ENCODE measurements at places on chromosomes 1 and 21. TPM values are rescaled to one million over a fixed set of nuclear protein-coding genes. Genes with fewer than 3 reads are reported as not detected.

DNA sequence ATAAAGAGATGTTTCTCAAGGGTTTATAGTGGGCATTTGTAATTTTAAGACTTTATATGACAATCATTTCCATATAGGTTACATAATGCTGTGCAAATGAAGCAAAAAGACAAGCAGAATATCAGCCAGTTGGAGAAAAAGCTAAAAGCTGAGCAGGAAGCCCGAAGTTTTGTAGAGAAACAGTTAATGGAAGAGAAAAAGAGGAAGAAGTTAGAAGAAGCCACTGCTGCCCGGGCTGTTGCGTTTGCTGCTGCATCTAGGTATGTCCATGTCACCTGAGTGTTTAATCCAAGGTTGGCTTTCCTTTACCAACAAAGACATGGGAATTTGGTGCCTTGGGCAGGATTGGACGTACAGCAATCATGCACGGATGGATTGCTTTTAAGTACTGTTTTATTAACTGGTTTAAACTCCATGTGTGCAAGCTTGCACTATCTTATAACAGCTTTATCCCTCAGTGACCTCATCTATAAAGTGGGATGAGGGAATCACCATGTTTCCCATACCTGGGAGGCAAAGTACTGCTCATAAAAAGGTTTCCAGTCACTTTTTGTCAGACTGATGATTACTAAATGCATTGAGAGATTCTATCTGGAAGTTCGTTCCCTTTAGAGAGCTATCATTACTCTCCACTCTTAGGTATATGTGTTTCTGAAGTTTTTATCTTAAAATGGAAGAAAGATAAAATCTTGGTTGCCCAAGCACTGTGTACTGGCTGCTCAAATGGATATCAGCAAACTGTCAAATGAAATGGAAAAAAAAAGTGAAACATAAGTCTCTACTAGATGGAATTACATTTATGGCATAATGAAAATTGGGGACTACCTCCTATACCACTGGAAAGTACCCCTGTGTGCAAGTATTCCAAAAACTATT, 55.1 kb downstream of the MACO1 start:
- peaks cover 34% of the 10 kb centered on the region for H3K36me3 ChIP-seq
- H3K27me3 ChIP-seq = no peaks in the 10 kb centered on the region
- H3K27ac ChIP-seq = no peak overlapping the region
- DNase-seq = no peak
- H3K4me1 ChIP-seq = peaks cover 5% of the 10 kb centered on the region
- no peak overlapping the region for H3K4me3 ChIP-seq

- DNase-seq = peak; percentile 65
- peak overlapping the region; percentile 72 for H3K4me3 ChIP-seq
- H3K27ac ChIP-seq = peak overlapping the region; percentile 47
- peaks cover 72% of the 10 kb centered on the region for H3K4me1 ChIP-seq
These were observed 31.4 kb upstream of the WASF2 start for GRCh38 chr1:27521336-27521831.

GRCh38 chr1:233480198-233480597, 133.7 kb upstream of the KCNK1 start:
- H3K4me3 ChIP-seq = no peak overlapping the region
- H3K27me3 ChIP-seq = no peaks in the 10 kb centered on the region
- H3K27ac ChIP-seq = no peak overlapping the region
- no peaks in the 10 kb centered on the region for H3K4me1 ChIP-seq
- DNase-seq = no peak

The C1orf210 gene
- not detected for total RNA-seq

- no peak overlapping the region for H3K27ac ChIP-seq
- no peaks in the 10 kb centered on the region for H3K4me1 ChIP-seq
- no peak overlapping the region for H3K4me3 ChIP-seq
- H3K27me3 ChIP-seq = no peaks in the 10 kb centered on the region
These were observed 57.5 kb downstream of the CASQ2 start for GRCh38 chr1:115710859-115711624.

DNA sequence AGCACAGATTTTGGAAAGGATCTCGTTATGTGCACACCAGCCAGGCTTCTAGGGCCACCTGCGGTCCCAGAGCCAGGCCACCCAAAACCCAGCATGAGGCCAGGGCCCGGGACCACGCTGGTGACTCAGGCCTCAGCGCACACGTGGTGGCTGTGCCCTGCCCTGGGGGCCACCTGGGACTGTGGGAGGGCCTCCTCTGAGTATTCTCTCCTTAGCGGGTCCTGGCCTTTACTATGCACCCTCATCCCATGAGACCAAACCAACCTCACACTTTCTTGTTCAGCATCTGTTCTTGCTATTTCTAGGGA, 9.9 kb downstream of the WNT9A start:
- DNase-seq = no peak
- H3K27ac ChIP-seq = no peak overlapping the region
- no peaks in the 10 kb centered on the region for H3K4me1 ChIP-seq
- no peaks in the 10 kb centered on the region for H3K27me3 ChIP-seq
- no peaks in the 10 kb centered on the region for H3K36me3 ChIP-seq
- H3K4me3 ChIP-seq = no peak overlapping the region

The OR6K2 gene
- total RNA-seq = not detected

DNA sequence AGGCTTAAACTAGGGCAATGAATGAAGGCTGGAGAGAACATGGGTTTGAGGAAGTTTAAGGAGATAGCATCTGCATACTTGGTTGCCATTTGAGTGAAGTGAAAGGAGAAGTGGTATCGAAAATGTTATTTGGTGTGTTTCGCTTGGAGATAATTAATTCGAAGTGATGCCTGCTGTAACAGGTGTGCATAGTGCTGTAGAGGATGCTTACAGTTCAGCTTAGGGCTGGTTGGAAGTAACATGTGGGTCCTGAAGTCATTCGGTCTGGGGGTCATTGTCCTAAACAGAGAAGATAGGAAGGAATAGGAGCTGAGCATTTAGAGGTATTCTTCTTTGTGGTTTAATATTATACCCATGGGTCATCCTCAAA, 301 bp upstream of the NUDT17 start:
- peak overlapping the region; percentile 75 for H3K4me3 ChIP-seq
- H3K36me3 ChIP-seq = peaks cover 17% of the 10 kb centered on the region
- no peak overlapping the region for H3K27ac ChIP-seq
- DNase-seq = no peak
- peaks cover 10% of the 10 kb centered on the region for H3K4me1 ChIP-seq
- no peaks in the 10 kb centered on the region for H3K27me3 ChIP-seq

DNA sequence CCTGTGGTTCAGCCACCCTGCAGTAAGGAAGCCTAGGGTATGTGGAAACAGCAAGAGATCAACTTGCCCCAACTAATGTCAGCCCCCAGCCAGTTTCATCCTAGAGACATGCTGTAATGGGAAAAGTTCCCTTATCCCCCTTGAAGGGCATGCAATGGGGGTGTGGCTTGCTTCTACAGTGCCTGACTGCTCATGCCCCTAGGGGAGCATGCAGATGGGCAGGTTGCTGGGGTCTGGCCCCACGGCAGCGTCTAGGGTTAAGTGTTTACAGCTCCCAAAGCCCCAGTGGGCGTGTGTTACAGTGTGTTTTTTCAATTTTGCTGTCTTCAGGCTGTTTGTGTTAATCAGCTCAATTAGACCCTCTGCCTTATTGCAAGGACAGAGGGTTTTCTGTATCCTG, 1105.9 kb downstream of the AMY1C start:
- no peak for DNase-seq
- H3K27me3 ChIP-seq = no peaks in the 10 kb centered on the region
- H3K4me3 ChIP-seq = no peak overlapping the region

The ERG gene
- total RNA-seq = not detected

DNA sequence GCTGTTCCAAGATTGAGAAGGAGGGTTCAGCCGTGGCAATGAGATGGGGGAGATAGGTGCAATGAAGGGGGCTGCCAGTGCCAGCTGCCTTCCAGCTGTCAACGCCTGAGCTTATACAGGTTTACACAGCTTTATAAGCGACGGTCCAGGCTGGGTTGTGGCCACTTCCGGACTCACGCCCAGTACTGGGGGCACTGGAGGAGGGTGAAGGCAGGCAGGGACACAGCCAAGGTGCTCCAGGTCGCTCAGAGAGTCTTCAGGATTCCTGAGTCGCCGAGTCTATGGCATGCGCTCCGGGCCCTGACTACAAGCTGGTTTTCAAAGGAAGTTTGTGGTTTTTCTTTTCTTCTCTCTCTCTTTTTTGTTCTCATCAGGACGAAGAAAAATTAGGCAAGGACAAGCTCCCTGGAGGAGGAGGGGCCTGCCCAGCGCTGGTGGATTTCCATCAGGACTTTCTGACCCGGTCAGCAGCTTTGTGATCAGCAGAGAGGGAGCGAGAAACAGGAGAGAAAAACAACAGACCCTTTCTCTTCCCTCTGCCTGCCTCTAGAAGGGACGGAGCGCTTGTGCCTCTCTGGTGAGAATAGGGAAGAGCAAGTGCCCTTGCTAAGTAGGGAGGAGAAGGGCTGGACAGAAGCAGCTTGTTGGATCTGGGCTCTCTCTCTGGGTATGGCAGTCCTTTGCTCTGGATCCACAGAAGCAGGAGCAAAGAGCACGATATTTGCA, at the start of gene MINDY1:
MINDY1 (minus strand) TSS at position 576 of the 726 bp plus-strand sequence. CDS start 4,285 bp downstream, outside the sequence.
- peaks cover 78% of the 10 kb centered on the region for H3K4me1 ChIP-seq
- DNase-seq = peak; percentile 53
- H3K27ac ChIP-seq = peak within 1 kb of the TSS; percentile 89
- H3K36me3 ChIP-seq = peaks cover 4% of the 10 kb centered on the region

DNA sequence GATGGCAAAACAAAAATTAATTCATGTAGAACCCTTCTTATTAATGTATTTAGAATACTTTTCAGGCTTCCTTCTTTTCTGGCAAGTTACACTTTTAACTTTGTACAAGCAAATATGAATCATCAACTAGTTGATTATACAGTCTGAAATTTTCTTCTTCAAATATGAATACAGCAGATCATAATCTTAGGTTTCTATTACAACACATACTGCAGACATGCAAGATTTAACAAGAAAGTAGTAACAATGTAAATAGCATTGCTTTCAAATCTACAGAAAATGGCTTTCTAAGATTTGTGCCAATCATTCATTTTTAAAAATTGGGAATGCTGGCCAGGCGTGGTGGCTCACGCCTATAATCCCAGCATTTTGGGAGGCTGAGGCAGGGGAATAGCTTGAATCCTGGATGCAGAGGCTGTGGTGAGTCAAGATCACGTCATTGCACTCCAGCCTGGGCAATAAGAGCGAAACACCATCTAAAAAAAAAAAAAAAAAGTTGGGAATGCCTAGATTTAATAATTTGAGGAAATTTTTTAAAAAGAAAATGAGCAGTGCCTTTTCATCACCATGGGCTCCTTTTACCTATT, 68.4 kb upstream of the DPYD start:
- no peak overlapping the region for H3K27ac ChIP-seq
- H3K4me3 ChIP-seq = no peak overlapping the region
- no peaks in the 10 kb centered on the region for H3K27me3 ChIP-seq
- no peak for DNase-seq
- no peaks in the 10 kb centered on the region for H3K4me1 ChIP-seq
- no peaks in the 10 kb centered on the region for H3K36me3 ChIP-seq

- no peak overlapping the region for H3K4me3 ChIP-seq
- DNase-seq = no peak
- no peak overlapping the region for H3K27ac ChIP-seq
- no peaks in the 10 kb centered on the region for H3K36me3 ChIP-seq
- H3K4me1 ChIP-seq = peaks cover 19% of the 10 kb centered on the region
These were observed 9.6 kb downstream of the BTBD19 start for GRCh38 chr1:44817771-44818495.

Measured in CD8-positive, alpha-beta memory T cell (primary cell).